Thoracic aorta (tissue), 2 donors: ENCODE measurements at places on chromosomes 6 and 20.
A peak's percentile ranks its signal among the peaks of the same experiment; 100 is the strongest.

- H3K4me3 ChIP-seq = no peak overlapping the region
- H3K27ac ChIP-seq = no peak overlapping the region
- no peaks in the 10 kb centered on the region for H3K36me3 ChIP-seq
Measured at GRCh38 chr6:170082067-170082466, 208.8 kb downstream of the DLL1 start.

DNA sequence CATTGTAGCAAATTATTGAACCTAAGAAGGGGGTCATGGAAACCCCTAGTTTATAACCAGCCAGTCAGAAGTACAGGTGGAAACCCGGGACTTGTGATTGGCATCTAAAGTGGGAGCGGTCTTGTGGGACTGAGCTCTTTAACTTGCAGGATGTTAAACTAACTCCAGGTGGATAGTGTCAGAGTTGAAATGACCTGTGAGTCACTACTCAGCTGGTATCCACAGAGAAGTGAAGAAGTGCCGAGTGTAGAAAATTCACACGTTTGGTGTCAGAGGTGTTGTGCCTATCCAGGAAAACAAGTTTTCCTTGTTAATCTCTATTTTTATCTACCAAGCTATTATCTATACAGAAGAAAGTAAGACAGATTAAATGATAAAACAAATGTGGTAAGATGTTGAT is 179.7 kb downstream of the ADGRG6 start:
- DNase-seq = no peak
- H3K4me1 ChIP-seq = no peaks in the 10 kb centered on the region
- no peaks in the 10 kb centered on the region for H3K27me3 ChIP-seq
- H3K36me3 ChIP-seq = no peaks in the 10 kb centered on the region

DNA sequence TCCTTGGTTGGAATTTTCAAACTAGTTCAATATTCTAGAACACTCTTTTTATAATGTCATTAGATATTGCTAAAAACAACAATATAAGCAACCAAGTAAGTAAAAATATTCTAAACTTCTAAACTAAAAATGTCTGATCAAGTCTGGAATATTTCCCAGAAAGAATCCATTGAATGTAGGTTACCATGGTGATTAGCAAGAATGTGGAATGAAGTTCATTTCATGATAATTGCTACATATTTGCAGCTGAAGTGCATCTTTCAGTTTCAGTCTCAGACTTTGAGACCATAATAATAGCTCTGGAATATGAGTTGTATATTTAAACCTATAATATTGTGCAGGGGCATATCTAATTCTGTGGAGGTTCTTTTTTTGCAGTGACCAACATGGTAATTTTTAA is 61.0 kb upstream of the NKAIN2 start:
- no peak overlapping the region for H3K4me3 ChIP-seq
- H3K36me3 ChIP-seq = no peaks in the 10 kb centered on the region
- no peaks in the 10 kb centered on the region for H3K27me3 ChIP-seq
- no peaks in the 10 kb centered on the region for H3K4me1 ChIP-seq
- no peak for DNase-seq
- H3K27ac ChIP-seq = no peak overlapping the region

DNA sequence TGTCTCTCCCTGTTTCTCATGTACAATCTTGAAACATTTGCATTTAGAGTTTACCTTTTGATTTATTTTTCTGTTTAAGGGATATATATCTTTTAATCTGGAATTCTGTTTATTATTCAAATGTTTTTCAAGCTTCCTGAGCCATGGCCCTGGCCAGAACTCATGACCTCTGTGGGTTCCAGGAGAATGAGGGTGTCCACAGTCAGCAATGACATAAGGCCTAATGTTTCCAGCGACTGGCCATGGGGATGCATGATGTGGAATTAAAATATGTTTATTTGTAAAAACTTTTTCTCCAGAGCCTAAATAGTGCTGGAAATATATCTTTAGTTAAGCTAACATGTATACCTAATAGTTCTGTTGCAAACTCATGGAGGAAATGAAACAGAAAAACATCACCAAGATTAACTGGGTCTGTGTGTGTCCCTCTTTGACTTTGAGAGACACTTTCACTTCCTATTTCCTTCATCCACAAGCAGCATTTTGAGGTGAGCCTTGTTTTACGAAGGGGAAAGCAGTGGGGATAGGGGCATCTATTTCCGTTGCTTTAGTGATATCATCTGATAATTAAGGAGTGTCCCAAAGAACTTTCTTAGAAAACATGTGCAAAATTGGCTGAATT is 87.6 kb downstream of the SMOC2 start:
- H3K27ac ChIP-seq = peak overlapping the region; percentile 90
- H3K36me3 ChIP-seq = no peaks in the 10 kb centered on the region
- no peak for DNase-seq
- H3K4me3 ChIP-seq = no peak overlapping the region
- H3K27me3 ChIP-seq = no peaks in the 10 kb centered on the region

DNA sequence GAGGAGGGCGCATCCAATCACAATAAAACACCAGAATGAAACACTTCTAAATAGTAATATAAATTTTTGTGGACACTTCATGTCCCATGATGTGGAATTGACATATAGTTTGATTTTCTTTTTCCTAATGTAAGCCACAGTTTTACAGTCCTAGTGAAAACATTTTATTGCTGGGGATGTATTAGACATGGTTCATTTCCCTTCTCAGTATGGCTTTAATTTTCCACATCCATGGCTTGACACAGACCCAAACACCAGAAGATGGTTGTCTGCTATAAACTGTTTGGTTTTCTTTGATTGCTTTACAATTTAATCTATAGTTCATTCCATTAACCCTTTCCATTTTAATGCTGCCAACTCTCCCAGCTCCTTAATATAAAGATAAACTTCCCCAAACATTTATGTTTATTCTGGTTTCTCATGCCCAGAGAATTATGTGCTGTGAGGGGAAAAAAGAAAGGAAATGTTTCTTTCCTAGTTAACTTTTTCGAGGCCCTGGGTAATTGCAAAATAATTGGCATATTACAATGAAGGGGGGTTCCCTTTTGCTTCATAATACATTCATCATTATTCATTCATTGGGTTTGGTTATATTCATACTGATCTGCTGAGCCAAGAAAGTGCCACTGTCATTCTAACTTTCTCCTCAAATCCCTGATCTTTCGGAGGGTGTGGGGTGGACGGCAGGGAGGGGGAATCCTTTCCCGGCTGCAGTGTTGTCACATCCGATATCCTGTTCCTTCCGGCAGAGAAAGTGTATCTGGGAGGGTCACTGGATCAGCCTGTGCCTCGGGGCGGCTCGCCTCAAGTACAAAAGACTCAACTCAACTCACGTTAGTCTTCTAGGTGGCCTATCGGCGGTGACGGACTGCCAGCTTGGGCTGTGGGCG is 127.6 kb upstream of the TFAP2D start:
- no peak overlapping the region for H3K27ac ChIP-seq
- H3K4me1 ChIP-seq = no peaks in the 10 kb centered on the region
- H3K36me3 ChIP-seq = no peaks in the 10 kb centered on the region
- H3K4me3 ChIP-seq = no peak overlapping the region

DNA sequence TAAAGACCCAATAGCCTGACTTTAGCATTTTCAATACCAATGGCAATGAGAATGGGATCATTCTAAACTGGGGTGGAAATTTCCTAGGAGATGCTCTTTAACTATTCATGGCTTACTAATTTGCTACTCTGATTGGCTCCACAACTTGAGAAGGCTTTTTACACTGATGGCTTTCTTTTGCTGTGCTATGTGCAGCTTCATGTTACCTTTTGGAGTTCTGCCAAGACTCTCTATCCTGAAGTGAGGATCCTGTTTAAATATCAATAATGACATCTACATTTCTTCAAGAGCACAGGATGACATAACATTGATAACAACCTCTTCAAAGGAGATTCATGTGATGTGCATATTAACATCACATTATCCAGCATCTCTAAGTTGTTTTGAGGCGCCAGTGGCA is 43.4 kb upstream of the SIRPG start:
- H3K4me3 ChIP-seq = no peak overlapping the region
- no peak overlapping the region for H3K27ac ChIP-seq
- no peak for DNase-seq
- H3K27me3 ChIP-seq = no peaks in the 10 kb centered on the region
- H3K4me1 ChIP-seq = no peaks in the 10 kb centered on the region
- no peaks in the 10 kb centered on the region for H3K36me3 ChIP-seq

DNA sequence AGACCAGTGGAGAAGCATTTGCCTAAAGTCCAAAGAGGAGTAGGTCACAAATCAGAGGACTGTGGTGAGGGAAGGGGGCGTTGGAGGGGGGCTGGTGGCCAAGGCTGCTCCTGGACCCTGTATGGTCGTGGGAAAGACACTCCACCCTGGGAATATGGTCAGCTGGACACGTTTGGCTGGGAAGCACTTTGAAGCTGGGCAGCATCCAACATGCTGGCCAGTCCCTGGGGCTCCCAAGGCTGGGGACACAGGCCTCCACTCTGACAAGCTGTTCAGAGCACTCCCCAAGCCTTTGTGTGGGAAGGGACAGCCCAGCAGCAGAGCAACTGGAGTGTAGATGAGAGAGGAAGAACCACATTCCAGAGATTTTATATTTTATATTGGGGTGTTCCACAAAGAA is 203.2 kb downstream of the ANKRD60 start:
- no peaks in the 10 kb centered on the region for H3K27me3 ChIP-seq
- no peak overlapping the region for H3K4me3 ChIP-seq
- H3K4me1 ChIP-seq = peaks cover 9% of the 10 kb centered on the region
- DNase-seq = no peak
- no peaks in the 10 kb centered on the region for H3K36me3 ChIP-seq

GRCh38 chr6:43683708-43684455 is 3.7 kb downstream of the MRPS18A start:
- peaks cover 6% of the 10 kb centered on the region for H3K36me3 ChIP-seq
- no peaks in the 10 kb centered on the region for H3K27me3 ChIP-seq
- no peak overlapping the region for H3K4me3 ChIP-seq
- no peak for DNase-seq
- H3K4me1 ChIP-seq = peaks cover 16% of the 10 kb centered on the region

GRCh38 chr6:144978208-144978607 is 693.1 kb downstream of the UTRN start:
- no peak overlapping the region for H3K27ac ChIP-seq
- DNase-seq = no peak
- H3K4me1 ChIP-seq = no peaks in the 10 kb centered on the region
- H3K27me3 ChIP-seq = no peaks in the 10 kb centered on the region
- H3K36me3 ChIP-seq = no peaks in the 10 kb centered on the region

- H3K4me3 ChIP-seq = peak within 1 kb of the TSS; percentile 80
- no peaks in the 10 kb centered on the region for H3K36me3 ChIP-seq
- H3K4me1 ChIP-seq = peaks cover 10% of the 10 kb centered on the region
- H3K27me3 ChIP-seq = no peaks in the 10 kb centered on the region
- peak within 1 kb of the TSS; percentile 62 for H3K27ac ChIP-seq
Measured at GRCh38 chr20:31474758-31475427, at the start of the genes DEFB124 and REM1. Gene DEFB124, minus strand, starts transcription at chr20:31475127. Its CDS starts 2,114 bp downstream, at chr20:31473013. Gene REM1, plus strand, starts transcription at chr20:31475288. Its CDS starts 1,158 bp downstream, at chr20:31476446.

- no peak overlapping the region for H3K4me3 ChIP-seq
- no peaks in the 10 kb centered on the region for H3K27me3 ChIP-seq
- DNase-seq = no peak
- no peak overlapping the region for H3K27ac ChIP-seq
- peaks cover 10% of the 10 kb centered on the region for H3K4me1 ChIP-seq
- no peaks in the 10 kb centered on the region for H3K36me3 ChIP-seq
Measured at GRCh38 chr6:122198922-122199321, 200.5 kb upstream of the HSF2 start.

- no peak for DNase-seq
- H3K36me3 ChIP-seq = no peaks in the 10 kb centered on the region
Measured at GRCh38 chr6:71982389-71982788, 96.0 kb downstream of the RIMS1 start.

DNA sequence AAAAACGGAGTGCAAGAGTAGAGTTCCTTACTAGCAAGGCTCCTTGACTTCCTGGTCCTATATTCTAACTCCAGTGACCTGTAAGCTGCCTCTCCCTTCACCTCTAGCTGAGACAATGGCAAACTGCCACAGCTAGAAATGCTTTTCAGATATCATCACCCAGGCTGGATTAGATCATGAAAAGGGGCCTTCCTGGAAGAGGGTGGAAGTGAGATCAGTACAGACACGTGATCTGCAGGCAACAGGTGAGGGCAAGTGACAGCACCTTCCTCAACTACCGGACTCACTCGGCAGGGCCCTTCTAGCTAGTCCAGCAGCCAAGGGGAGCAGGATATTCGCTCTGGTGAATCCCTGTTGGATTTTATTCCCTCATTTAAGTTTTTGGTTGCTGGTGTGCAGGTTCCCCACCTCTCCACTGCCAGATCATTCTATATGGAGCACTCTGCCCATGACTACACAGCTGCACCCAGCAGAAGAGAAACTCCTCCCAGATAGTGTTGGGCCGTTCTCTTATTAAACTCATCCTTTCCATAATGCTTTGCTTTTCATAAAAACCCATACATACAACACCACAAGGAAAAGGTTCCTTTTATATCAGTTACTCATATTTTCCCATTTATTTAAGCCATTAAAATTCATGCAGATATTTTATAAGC is 26.4 kb upstream of the FAM83C start:
- no peak overlapping the region for H3K4me3 ChIP-seq
- DNase-seq = no peak
- H3K27ac ChIP-seq = no peak overlapping the region
- no peaks in the 10 kb centered on the region for H3K27me3 ChIP-seq
- H3K36me3 ChIP-seq = no peaks in the 10 kb centered on the region
- peaks cover 8% of the 10 kb centered on the region for H3K4me1 ChIP-seq

- no peak for DNase-seq
- no peaks in the 10 kb centered on the region for H3K27me3 ChIP-seq
- H3K27ac ChIP-seq = no peak overlapping the region
- H3K4me1 ChIP-seq = no peaks in the 10 kb centered on the region
- H3K4me3 ChIP-seq = no peak overlapping the region
Measured at GRCh38 chr6:158416883-158417759, 104.9 kb downstream of the TULP4 start.

DNA sequence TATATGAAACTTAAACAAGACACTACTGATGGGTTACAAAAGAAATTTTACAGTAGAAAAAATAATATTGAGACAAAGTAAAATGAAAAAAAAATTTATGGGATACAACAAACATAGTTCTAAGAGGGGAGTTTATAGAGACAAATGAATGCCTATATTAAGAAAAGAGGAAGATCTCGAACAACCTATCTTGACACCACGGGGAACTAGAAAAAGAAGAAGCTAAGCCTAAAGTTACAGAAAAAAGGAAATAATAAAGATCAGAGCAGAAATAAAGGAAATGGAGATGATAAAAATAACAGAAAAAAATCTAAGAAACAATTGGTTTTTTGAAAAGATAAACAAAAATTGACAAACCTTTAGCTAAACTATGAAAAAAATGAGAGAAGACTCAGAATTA is 9.1 kb upstream of the ECHDC1 start:
- no peaks in the 10 kb centered on the region for H3K4me1 ChIP-seq
- H3K27me3 ChIP-seq = no peaks in the 10 kb centered on the region
- H3K36me3 ChIP-seq = no peaks in the 10 kb centered on the region
- no peak overlapping the region for H3K27ac ChIP-seq
- no peak for DNase-seq
- no peak overlapping the region for H3K4me3 ChIP-seq

- no peak for DNase-seq
- no peaks in the 10 kb centered on the region for H3K27me3 ChIP-seq
- no peak overlapping the region for H3K4me3 ChIP-seq
- H3K4me1 ChIP-seq = no peaks in the 10 kb centered on the region
- no peaks in the 10 kb centered on the region for H3K36me3 ChIP-seq
Measured at GRCh38 chr6:166052837-166053236, 114.8 kb downstream of the TBXT start.

- no peaks in the 10 kb centered on the region for H3K4me1 ChIP-seq
- DNase-seq = no peak
- H3K27ac ChIP-seq = no peak overlapping the region
- no peaks in the 10 kb centered on the region for H3K27me3 ChIP-seq
- H3K4me3 ChIP-seq = no peak overlapping the region
Measured at GRCh38 chr6:106530026-106530425, 99.3 kb downstream of the RTN4IP1 start.
